ENCODE measurements at places on chromosomes 7 and 10.

DNA sequence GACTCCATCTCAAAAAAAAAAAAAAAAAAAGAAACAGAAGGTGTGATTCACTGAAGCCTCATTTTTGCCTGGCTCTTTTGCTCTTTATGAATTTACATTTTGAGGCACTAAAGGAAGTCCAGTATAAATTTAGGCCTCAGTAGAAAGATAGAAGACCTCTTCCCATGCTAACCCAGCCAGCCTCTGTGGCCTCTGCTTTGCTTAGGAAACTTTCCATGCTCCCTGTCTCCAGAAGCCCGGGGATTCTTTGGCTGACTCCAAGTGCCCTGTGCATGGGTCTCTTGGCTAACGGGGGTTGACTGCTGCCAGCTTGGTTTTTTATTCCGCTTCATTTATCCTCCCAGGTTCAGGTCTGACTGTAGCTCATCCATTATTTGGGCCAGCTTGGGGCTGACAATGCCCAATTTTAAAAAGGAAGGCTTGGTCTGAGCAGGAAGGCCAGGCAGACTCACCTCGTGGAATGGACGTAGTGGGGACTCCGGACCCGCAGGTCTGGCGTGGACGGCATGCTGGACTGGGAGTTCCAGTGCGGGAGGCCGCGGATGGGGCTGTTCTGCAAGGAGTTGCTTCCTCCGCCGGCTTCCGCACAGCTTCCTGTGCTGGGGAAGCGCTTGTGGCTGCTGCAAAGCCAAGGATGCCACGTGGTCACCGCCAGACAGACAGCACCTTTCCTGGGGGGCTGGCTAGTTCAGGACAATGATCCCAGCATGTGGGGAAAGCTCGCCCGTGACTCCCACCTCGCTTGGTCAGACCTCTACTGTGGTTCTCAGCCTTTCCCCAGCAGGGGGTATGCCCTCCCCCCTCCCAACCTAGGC is 72.3 kb downstream of the PRPF18 start:
- DNase-seq: no peak

GRCh38 chr10:24418532-24418931 is 209.6 kb downstream of the KIAA1217 start:
- no peak for DNase-seq

- DNase-seq: no peak
Observed at GRCh38 chr7:46854958-46855473, 726.9 kb downstream of the TNS3 start.

DNA sequence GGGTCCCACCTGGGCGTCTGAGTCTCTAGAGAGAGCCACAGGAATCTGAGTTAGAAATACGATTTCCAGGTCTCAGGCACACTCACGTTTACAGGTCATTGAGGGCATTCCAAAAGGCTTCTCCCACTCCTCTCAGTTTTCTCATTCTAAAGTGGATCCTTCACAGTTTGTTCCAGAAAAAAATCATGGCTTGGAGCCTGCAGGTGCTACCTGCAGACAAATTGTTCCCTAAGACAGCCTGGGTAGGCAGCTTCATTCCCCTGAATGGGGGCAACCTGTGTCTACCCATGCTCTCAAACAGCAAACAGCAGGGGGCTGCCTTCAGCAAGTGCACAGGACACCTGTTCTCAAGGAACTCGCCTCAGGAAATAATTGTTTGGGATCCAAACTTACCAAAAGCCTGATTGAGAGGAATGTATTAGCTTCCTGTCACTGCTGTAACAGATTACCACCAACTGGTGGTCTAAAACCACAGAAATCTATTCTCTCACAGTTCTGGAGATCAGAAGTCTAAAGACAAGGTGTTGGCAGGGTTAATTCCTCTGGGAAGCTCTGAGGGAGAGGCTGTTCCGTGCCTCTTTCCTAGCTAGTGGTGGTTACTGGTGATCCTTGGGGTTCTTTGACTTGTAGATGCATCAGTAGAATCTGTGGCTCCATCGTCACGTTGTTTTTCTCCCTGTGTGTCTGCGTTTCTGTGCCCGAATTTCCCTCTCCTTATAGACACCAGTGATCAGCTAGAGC is 117.2 kb downstream of the RAB11FIP2 start:
- no peak for DNase-seq

- DNase-seq: no peak
Observed at GRCh38 chr10:92967641-92968040, 93.0 kb upstream of the CYP26C1 start.

- DNase-seq: no peak
Observed at GRCh38 chr10:4051641-4052151, 266.7 kb upstream of the KLF6 start.

- DNase-seq: no peak
Observed at GRCh38 chr10:17210361-17210760, 8.9 kb upstream of the TRDMT1 start.

GRCh38 chr10:80671847-80672246 is 134.1 kb downstream of the SH2D4B start:
- DNase-seq: no peak

GRCh38 chr10:22693371-22693784 is 21.0 kb downstream of the PIP4K2A start:
- no peak for DNase-seq
